ENCODE measurements at places on chromosomes 12 and 14.

GRCh38 chr14:67853715-67854114, 34.1 kb downstream of the RAD51B start:
- no peak for DNase-seq

GRCh38 chr12:32698285-32698684, 19.2 kb downstream of the DNM1L start:
- no peak for DNase-seq

- DNase-seq = no peak
These were observed 12.8 kb downstream of the STX2 start for GRCh38 chr12:130826151-130826801.

DNA sequence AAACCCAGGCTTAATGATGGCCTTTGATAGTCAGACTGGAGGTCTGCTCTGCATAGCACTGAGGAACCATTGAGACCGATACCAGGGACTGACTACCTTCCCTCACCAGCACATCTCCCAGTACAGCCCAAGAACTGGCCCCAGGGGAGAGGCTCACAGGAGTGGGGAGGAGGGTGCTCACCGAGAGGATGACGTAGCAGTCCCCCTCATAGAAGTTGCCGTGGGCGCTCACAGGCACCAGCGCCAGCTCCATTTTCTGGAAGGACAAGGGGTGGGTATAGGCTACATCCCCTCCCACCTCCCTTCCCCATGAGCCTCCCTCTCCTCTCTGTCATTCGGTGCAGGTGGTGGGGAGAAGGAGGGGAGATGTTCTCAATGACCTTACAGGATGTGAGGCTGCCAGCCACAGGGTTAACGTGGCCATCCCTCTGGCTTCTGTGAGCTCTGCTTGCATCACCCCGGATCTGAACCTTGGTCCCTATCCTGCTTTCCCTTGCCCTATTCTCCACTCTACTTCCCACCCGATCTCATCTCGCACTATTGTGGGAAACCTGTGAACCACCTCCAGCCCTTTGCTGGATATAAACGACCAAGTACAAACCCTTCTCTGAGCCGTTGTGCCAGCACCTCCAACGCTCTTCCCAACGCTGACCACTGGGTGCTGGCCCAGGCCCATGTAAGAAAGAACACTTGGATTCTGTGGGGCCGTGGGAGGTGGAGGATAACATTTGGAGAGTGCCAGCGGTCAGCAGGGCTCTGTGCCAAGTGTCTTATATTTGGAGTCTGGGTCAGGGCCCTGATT, 4.4 kb downstream of the AVIL start:
- DNase-seq = no peak

- no peak for DNase-seq
These were observed 10.8 kb downstream of the ITPK1 start for GRCh38 chr14:93104961-93105360.

DNA sequence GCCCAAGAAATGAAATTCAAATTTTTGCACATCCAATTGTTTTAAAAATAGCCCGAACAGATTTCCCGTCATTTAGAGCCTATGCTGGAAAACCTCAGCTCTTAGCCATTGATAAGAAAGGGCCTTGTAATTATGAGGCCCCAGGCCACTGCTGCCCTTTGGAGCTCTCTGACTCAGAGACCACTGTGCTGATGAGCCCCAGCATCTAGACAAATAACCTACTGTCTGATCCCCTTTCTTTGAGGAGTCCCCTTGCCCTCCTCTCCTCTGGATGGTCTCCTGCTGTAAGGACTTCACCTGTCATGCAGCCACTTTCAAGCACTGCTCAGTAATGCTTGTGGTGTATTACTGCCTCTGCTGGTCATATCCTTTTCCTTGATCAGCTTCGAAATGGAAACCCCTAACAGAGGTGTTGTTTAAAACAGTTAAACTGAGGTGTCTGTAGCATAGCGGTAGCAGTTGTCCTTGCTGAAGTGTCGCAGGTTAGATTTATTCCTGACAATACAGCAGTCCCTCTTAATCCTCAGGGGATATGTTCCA, 159.9 kb upstream of the SRRM4 start:
- DNase-seq = no peak

GRCh38 chr12:24198936-24199671, 249.6 kb upstream of the SOX5 start:
- DNase-seq = no peak

GRCh38 chr12:6452245-6452943, 552 bp downstream of the TAPBPL start:
- peak; percentile 51 for DNase-seq

DNA sequence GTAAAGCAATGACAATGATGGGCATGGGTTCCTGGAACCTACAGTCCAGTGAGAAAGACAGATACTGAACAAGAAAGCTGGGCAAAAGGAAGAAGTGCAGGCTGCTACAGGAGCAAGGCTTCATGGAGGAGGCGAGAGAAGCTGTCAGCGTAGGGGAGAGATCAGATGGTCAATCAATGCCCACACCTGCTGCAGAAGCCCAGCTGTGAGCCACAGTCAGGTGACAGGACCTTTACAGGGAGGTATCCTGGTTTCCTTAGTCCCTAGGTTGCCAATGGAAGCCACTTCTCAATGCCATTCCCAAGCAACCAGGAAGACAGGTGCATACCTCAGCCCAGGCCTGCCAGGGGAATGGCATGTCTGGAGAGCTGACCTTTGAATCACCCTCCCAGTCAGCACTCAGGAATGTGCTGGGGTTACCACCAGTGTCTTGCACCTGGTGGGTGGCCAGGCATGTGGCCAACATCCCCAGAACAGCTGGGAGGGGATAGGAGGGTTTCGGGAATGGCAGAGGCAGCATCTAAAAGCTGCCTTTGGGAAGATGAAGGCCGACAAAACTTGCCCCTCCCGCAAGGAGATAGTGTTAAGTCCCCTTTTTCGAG, 170.3 kb downstream of the TTC7B start:
- no peak for DNase-seq

GRCh38 chr12:24487606-24488005, 461.3 kb downstream of the BCAT1 start:
- no peak for DNase-seq

DNA sequence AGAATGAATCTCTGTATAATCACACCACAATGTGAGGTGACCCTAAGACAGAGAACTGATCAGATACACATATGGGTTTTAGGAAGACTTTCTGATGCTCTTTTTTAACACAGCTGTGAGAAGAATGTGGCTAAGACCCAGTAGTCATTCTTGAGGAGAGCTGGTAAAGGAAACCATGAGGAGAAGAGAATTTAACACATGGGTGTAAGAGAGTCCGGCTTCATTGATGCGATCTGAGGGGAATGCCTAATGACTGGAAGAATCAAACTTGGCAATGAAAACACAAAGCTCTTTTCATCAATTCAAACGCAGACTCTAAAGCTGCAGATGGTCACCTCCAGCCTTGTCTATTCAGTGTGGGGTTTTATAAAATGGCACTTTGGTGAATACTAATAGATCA, 79.3 kb downstream of the FOXA1 start:
- DNase-seq = no peak

DNA sequence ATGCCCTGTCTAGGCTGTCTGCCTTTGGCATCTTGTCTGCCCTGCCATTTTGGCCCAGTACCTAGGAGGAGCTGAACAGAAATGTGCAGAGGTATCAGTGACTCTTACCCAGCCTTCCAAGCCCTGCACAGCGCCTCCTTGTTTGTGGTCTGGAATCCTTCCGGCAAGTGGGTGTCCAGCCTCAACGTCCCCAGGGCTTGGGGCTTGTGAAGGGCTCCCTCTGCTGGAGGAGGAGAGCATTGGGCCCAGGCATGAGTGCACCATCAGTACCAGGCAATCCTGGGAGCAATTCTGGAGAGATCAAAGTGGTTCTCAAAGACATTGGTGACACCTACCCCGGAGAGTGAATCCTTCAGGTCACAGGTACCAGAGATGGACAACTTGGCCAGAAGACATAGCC, 2.4 kb upstream of the TCL1B start:
- DNase-seq = no peak

DNA sequence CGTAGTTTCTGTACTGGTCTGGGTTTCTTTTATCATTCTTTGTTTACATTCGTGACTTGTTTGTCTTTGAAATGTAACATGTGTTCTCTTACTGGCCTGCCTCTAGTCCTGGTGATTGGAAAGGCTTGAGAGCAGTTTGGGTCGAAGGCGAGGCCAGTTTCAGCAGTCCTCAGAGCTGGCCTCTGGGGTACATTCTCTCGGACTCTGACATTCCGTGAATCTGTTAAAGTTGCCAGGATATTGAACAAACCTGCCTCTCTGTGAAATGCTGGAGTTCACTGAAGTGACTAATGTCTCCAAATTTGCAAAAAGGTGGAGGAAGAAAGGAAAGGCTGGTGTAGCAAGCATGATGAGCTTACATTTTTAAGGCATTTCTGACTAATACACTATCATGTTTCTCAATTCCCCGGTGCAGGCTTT, 1.5 kb downstream of the PLEKHA5 start:
- peak; percentile 37 for DNase-seq

- no peak for DNase-seq
These were observed 900 bp downstream of the C2CD5 start for GRCh38 chr12:22543246-22544037.

DNA sequence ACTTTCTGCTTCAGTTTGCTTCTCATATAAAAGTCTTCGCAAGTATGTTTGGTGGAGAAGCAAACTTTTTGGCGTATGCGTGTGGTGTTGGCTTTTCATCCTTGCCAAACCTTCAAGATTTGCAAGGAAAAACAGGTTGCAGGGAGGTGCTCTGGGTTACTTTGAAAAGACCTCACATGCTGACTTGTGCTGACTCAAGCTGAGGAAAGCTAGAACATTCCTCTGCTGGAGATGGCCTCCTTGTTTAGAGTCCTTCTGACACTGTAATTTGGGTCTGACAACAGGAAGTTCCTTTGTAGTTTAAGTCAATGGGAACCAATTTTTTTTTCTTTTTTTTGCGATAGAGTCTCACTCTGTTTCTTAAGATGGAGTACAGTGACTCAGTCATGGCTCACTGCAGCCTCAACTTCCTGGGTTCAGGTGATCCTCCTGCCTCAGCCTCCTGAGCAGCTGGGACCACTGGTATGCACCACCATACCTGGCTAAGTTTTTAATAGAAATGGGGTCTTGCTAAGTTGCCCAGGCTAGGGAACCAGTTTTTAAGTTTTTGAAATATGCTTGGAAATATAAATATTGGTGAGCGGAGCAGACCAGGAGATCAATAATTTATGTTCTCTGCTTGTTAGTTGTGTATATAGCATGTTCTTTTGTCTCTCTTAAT, 2.6 kb upstream of the ACACB start:
- DNase-seq = no peak

- DNase-seq = no peak
These were observed 110.6 kb downstream of the GTF2A1 start for GRCh38 chr14:81110186-81110585.

DNA sequence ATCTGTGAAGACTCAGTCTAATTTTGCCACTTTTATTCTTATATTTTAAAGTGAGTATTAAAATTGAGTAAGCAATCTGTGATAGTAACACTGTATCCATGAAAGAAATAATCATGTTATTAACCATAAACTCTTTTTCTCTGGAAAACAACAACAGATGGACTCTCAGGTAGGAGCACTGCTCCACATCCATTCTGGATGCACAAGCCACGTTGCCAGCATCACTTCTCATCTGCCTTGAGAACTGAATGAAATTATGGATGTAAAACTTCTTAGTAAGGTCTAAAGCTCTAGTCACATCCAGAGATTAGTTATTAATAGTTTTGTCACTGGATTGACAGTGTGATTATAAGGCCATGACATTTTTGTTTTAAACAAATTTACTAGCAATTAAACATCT, 489.1 kb upstream of the SYT1 start:
- no peak for DNase-seq

DNA sequence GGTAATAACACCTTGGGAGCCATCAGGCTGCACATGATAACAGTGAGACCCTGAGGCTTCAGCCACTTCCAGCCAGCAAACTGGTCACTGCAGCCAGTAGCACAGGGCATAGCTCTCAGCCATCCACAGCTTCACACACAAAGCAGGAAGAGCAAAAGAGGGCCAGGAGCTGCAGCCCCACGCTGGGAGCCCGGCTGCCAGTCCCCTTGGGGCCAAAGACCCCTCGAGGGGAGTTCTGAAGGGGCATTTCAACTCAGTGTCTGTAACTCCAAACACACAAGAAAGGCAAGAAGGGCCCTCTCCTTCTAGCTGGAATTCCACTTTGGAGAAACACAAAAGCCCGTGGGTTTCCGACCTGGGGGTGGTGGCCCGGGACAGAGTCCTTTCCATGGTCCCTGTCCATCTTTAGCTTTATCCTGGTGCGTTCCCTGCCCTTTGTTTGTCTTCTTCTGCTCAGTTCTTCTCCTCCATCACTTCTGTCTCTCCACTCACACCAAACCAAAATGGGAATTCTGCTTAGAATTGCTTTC, 151.8 kb upstream of the FKBP4 start:
- no peak for DNase-seq

DNA sequence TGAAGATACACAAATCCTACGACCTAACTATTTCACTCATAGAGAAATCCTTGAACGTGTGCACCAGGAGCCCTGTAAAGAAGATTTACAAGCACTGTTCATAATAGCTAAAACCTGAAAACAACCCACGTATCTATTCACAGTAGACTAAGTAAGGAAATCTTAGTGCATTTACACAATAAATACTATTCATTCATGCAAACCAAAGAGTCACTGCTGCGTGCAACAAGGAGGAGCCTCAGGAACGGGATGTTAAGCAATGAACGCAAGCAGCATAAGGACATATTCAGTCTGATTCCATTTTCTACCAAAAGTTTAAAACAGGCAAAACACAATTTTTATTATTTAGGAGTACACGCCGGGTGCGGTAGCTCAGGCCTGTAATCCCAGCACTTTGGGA, 176.6 kb downstream of the TTC7B start:
- DNase-seq = no peak

- no peak for DNase-seq
These were observed 25.0 kb downstream of the SLC15A4 start for GRCh38 chr12:128798571-128799341.

- DNase-seq = peak; percentile 75
These were observed at the start of gene TMEM117 for GRCh38 chr12:43835656-43836474. TSS of gene TMEM117 (plus strand) at chr12:43836081.

DNA sequence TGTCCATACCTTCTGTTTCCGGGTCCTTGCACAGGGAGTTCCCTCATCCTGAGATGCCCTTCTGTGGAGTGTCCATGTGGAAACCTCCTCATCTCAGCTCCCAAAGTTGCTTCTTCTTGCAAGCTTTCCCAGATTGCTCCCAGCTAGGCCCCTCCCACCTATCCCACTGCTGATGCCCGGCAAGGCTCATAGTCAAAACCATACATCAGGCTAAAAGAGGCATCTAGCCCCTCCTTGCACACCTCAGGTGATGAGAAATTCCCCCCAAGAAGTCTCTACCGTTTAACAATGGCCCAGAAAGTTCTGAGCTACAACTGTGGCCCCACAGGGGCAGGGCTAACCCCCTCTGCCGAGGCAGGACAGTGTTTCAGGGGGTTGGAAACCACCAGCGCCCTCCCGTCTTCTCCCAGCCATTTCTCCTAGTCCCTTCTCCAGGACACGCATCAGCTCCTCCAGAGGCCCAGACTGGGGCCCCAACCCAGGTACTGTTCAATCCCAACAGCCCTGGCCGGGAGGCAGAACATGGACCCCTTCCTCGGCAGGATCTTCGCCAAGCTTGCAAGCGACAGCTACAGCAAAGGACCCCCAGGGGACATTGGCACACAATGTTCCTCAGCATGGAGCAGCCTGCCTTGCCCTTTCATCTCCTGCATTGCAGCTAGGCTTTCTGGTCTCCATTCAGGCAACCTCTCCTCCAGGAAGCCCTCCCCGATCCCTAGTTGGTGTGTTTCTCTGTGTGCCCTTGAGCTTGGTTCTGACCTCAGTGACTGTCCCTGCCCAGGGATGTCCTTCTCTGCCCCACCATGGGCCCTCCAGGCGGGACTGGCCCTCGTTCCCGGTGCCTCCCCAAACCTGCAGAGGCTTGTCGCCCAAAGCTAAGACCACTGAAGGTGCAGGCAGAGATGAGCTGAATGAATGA, 4.5 kb upstream of the BEGAIN start:
- no peak for DNase-seq

Measured in hindlimb muscle (tissue), 1 donor.